Pancreas (tissue), 10 donors: ENCODE measurements at places on chromosomes 12 and 14. TPM values are rescaled to one million over a fixed set of nuclear protein-coding genes. Genes with fewer than 3 reads are reported as not detected.

The HNF1A gene
- total RNA-seq = 8.2 TPM

The GSC gene
- total RNA-seq = 0.61 TPM

The FBXO21 gene
- 24.7 TPM for total RNA-seq

The KRT74 gene
- total RNA-seq = not detected

The LRRK2 gene
- 9.0 TPM for total RNA-seq

The RASAL1 gene
- 4.1 TPM for total RNA-seq

The FBXO34 gene
- total RNA-seq = 8.2 TPM

The MEG3 gene
- 104 TPM for total RNA-seq

GRCh38 chr14:56552615-56553014 lies 27.0 kb upstream of the TMEM260 start:
- no peak overlapping the region for H3K27ac ChIP-seq
- no peak for DNase-seq
- peaks cover 4% of the 10 kb centered on the region for H3K4me1 ChIP-seq
- no peak overlapping the region for H3K4me3 ChIP-seq

GRCh38 chr12:15355766-15356165 lies 33.5 kb downstream of the PTPRO start:
- no peak for DNase-seq
- no peaks in the 10 kb centered on the region for H3K36me3 ChIP-seq
- H3K4me3 ChIP-seq = no peak overlapping the region
- no peaks in the 10 kb centered on the region for H3K4me1 ChIP-seq

GRCh38 chr12:28051516-28052354 lies 79.2 kb upstream of the PTHLH start:
- no peaks in the 10 kb centered on the region for H3K36me3 ChIP-seq
- H3K4me1 ChIP-seq = no peaks in the 10 kb centered on the region
- no peaks in the 10 kb centered on the region for H3K27me3 ChIP-seq
- no peak overlapping the region for H3K4me3 ChIP-seq
- DNase-seq = no peak

DNA sequence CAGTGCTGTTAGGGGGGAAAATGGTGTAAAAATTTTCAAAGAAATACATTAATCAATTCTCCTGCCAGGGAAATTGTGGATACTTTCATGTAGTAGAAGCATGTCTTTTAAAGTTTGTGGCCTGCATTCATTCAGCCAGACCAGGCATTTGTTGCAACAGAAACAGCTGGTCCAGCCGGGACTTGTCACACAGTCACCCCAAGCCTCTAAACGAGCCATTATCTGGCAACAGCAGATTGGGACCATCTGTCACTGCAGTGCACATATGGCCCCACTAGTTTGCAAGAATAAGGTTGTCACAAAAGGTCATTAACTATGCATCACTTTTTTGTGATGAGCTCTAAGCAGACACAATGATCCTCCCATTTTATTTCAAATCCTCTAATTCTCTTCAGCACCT lies 193.9 kb downstream of the PHLDA1 start:
- no peaks in the 10 kb centered on the region for H3K4me1 ChIP-seq
- no peak for DNase-seq
- no peak overlapping the region for H3K4me3 ChIP-seq
- no peaks in the 10 kb centered on the region for H3K36me3 ChIP-seq
- H3K27me3 ChIP-seq = no peaks in the 10 kb centered on the region

DNA sequence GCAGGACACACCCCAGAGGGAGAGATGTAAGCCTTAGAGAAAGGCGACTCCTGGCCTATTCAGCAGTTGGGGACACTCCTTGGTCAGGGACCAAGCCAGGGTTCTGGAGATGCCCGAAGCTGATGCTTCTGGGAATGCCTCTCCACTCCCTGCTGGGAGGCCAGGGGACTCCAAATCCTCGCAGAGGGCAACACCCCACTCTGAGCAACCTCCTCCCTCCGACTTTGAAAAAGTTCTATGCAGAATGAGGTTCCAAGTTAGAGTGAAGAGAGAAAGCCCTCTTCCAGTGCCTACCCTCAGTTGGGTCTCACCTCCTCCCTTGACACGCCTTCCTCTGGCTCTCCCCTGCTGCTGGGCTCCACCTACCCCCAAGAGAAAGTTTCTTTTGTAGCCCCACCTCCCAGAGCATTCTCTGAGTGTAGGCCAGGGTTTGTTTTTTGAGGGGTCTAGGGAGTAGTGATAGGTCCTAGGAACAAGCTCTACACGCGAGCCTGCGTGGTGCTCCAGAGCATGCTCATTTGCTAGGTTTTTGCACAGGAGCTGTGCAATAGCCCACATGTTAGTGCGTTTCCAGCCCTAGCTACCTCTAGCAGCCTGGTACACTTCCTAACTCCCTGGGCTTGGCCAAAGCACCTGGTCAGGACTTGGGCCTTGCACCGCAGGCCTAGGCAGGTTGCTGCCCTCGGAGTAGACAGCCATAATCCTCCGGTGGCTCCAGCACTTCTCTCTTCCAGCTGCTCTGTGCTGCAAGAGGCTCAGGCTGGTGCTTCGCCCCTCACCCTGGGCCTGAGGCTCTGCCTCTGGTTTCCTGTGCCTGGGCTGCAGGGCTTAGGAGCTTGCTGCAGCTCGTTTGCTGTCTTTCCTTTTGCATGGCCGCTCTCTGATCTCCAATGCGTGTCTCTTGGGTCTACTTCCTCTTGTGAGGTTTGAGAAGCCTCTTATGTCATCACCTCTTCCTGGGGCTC lies 590 bp upstream of the CEBPE start:
- DNase-seq = no peak
- H3K4me3 ChIP-seq = no peak overlapping the region
- no peaks in the 10 kb centered on the region for H3K4me1 ChIP-seq
- H3K36me3 ChIP-seq = no peaks in the 10 kb centered on the region
- H3K27ac ChIP-seq = no peak overlapping the region

DNA sequence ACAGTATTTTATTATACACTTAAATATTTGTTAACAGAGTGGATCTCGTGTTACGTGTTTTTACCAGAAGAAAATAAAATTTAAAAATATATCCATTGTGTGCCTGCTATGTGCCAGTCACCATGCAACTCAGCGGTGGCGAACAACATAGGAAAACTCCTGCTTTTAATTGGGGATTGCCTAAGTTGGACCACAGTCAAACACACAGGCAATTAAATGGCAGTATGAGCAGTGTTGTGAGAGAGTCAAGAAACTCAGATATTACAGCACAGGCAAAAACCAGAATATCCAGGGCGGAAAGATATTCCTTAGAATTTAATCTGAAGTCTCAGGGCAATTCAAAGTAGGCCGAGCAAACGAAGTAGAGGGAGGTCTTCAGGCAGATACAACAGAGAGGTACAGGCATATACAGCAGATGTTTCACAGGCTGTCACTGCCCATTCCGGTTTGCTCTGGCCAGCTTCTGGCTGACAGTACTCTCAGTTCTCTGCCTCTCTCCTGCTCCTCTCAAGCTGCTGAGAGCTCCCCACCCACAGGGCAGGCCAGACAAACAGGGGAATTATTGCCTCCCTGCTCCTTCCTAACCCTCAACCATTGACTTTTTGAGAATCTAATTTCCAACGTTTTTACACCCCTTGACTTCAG lies 540.2 kb upstream of the TMEM132C start:
- no peaks in the 10 kb centered on the region for H3K27me3 ChIP-seq
- H3K4me3 ChIP-seq = no peak overlapping the region
- no peak overlapping the region for H3K27ac ChIP-seq
- H3K4me1 ChIP-seq = no peaks in the 10 kb centered on the region

DNA sequence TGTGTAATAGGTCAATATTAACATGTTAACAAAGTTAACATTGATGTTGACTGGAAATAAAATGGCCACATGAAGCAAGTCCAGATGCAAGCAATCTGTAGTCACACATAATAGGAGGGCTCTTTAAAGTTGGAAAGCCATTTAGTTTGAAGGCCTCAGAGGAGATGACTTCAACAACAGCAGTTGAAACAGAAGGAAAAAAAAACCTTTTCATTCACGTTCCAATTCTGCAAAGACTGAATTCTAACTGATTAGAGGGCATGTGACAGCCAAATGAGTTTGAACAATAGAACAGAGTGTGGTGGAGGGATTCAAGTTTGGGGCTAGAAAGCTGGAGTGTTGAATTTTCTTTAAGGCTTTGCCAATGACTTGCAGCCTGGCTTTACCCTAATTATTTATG lies 41.5 kb upstream of the DAAM1 start:
- H3K4me1 ChIP-seq = no peaks in the 10 kb centered on the region
- no peak for DNase-seq
- H3K27ac ChIP-seq = no peak overlapping the region

GRCh38 chr12:4603946-4604345 lies 41.9 kb downstream of the DYRK4 start:
- H3K4me3 ChIP-seq = no peak overlapping the region
- no peak overlapping the region for H3K27ac ChIP-seq
- H3K36me3 ChIP-seq = no peaks in the 10 kb centered on the region

DNA sequence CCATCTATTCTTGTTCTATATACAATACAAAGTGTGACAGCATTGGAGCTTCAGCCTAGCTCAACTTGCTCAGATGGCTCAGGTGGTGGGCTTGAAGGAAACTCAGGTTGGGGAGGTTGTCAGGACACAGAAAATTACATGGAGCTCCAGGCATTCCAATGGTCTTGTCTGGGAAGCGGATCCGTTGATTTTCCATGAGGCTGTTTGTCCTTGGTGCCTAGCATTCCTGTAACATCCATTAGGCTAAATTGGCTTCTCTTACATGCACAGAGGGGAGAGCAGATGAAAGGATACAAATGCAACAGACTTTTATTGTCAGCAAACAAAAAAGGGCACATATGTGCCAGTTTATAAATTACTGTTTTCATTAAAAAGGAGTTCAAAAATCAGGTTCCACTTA lies 75.5 kb upstream of the OTX2 start:
- H3K27ac ChIP-seq = no peak overlapping the region
- H3K4me3 ChIP-seq = no peak overlapping the region
- no peaks in the 10 kb centered on the region for H3K4me1 ChIP-seq
- no peak for DNase-seq
- no peaks in the 10 kb centered on the region for H3K36me3 ChIP-seq

DNA sequence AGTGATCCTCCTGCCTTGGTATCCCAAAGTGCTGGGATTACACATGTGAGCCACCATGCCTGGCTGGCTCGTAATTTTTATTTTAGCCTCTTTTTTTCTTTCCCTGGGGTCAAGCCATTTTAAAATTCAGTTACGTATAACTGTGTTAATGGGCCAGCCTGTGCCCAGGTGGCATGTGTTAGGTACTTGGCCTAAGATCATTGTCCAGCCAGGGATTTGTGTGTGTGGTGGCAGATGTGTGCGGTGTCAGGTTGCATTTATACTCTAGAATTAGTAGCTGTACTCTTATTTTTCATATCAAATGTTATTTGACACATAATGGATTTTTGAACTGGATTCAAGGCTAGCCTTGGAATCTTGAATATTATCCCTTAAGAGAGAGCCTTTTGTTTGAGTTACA lies 69.3 kb downstream of the FBXO34 start:
- no peaks in the 10 kb centered on the region for H3K36me3 ChIP-seq
- H3K27me3 ChIP-seq = no peaks in the 10 kb centered on the region
- H3K27ac ChIP-seq = peak overlapping the region; percentile 37
- DNase-seq = peak; percentile 40

DNA sequence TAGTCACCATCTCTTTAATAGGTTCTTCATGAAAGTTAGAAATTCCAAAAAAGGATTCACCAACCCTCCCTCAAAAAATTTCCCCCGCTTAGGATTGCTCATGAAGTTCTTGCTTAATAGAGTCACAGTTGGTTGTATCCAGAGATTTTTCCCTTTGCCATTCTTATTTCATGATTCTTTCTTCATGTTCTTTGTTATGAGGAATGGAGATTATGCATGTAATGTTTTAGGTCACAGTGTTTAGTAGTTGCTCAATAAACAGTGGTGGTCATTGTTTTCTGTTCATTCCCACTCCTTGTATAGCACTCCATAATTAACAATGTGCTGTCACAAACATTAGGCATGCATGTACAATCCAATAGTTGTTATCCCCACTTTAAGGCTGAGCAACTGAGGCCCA lies 51.2 kb upstream of the RTRAF start:
- no peaks in the 10 kb centered on the region for H3K4me1 ChIP-seq
- H3K27me3 ChIP-seq = no peaks in the 10 kb centered on the region
- H3K4me3 ChIP-seq = no peak overlapping the region
- no peaks in the 10 kb centered on the region for H3K36me3 ChIP-seq
- H3K27ac ChIP-seq = no peak overlapping the region
- DNase-seq = no peak
